Stimulated activated CD4-positive, alpha-beta T cell treated with anti-CD3 and anti-CD28 coated beads, TNF-alpha, amount 100 ng/mL, for 24 hours (primary cell): ENCODE measurements at places on chromosomes 4 and X.

- no peak for DNase-seq
These were observed 582.4 kb upstream of the FAM241A start for GRCh38 chr4:111562826-111563225.

DNA sequence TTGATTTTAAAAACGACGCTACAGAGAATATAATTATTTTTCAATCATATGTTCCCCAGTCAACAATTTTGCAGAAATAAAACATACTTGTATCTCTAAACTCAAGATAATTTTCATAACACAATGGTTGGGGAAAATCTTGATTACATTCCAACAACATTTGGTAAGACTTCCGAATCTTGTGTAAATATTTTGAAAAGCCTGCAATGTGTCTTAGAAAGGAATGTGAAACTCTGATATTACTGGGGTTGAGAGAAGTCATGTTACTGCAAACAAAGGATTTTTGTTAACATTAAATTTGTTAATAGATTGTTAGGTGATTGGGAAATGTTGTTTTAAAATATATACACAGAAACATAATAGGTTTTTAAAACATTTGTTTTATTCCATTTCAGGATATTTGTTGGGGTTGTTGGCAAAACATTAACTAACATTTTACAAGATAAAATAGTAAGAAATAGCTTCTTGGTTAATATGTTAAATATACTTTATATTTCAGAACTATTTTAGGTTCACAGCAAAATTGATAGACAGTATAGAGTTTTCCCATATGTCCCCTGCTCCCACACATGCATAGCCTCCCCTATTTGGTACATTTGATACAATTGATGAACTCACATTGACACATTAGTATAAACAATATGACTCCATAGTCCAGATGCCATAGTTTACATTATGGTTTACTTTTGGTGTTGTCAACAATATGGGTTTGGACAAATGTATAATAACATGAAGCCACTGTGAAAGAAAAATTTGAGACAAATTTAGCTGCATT, 218.6 kb upstream of the FAM47A start:
- DNase-seq: no peak

- no peak for DNase-seq
These were observed 143.6 kb downstream of the TMEM164 start for GRCh38 chrX:110146521-110146920.

DNA sequence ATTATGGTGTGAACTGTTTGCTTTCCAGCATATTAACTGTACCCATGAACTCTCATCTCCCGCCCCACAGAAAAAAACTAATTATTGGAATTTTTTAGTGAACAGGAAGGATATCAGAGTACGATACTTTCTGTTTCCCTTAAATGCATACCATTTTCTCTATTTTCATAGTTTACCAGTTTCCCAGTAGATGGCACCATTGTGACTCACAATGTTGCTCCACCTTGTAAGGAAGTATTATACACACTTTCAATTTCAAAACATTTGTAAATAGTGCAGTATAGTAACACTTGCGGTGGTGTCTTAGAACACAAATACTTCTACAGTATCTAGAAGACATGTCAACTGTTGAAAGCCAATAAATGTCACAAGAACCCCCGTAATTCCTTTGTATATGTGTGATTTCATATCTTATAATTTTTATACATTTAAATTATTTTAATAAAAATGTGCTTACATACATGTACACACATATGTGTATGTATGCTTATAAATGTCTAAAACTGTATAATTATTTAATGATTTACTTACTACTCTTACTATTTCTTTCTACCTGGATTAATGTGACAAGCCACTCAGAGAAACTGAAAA, 167.3 kb downstream of the SLIT2 start:
- DNase-seq: no peak

DNA sequence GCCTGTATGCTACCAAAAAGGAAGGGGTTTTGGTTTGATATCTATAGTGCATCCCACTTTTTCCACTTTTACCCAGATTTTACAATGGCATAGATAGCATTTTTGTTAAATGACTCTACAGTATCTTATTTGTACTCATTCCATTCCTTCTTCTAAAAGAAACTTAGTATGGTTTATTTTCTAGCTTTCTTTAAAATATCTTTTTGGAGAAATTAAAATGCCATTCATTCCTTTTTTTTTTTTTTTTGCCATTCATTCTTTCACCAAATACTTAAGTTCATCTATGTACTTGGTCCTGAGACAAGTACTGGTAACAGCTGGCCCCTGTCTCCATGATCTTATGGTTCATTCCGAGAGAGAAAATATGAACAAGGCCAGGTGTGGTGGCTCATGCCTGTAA, 49.1 kb downstream of the MID1 start:
- no peak for DNase-seq
